EL (cell line): ENCODE measurements at places on chromosomes 11 and 22.
A peak's percentile ranks its signal among the peaks of the same experiment; 100 is the strongest.

DNA sequence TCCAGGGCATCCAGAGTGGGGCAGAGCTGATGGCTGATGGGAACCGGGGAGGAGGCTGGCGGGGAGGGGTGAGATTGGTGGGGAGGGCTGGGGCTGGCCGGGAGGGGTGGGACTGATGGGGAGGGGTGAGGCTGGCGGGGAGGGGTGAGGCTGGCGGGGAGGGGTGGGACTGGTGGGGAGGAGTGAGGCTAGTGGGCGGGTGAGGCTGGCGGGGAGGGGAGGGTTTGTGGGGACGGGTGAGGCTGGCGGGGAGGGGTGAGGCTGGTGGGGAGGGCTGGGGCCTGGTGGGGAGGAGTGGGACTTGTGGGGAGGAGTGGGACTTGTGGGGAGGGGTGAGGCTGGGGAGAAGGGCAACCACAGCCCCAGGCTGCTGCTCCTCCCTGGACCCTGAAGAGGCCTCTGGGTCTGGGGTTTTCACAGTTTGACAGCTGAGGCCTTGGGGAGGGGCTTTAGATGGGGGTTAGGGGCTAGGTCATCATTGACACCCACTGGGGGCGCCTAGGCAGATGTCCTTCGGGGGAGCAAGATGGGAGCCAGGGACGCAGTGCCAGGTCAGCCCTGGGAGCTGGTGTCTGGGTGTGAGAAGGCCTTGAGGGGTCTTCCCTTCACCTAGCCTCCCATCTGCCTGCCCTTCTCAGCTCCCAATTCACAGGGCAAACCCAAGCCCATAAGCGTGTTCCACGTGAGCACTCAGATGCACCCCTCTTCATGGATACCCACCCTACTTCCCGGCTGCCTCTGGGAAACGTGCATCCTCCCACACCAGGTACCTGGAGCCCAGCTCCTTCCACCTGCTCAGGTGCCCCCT, 26.7 kb downstream of the PARVG start:
- DNase-seq = no peak

GRCh38 chr11:134574425-134574824, 162.4 kb upstream of the B3GAT1 start:
- no peak for DNase-seq

DNA sequence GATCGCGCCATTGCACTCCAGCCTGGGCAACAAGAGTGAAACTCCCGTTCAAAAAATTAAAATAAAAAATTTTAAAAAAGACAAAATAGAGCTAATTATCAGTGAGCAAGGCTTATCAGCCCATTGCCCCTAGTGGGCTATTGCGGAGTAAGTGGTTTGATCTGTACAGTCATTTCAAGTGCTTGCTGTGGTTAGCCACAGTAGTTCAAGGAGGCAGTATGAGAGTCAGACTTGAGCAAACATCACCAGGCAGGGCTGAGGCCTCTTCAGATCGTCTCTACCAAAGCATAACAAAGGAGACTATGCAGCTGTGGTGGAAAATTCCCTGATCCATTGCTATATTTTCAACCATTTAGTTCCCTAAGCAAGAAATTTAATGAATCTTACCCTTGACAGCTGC, 4.3 kb upstream of the SBF2 start:
- DNase-seq = peak; percentile 89

- DNase-seq = no peak
Measured at GRCh38 chr11:64796757-64797541, 6.1 kb downstream of the MAP4K2 start.

GRCh38 chr11:128297805-128298204, 289.6 kb downstream of the ETS1 start:
- no peak for DNase-seq

- no peak for DNase-seq
Measured at GRCh38 chr11:20474882-20475517, 87.5 kb downstream of the PRMT3 start.

DNA sequence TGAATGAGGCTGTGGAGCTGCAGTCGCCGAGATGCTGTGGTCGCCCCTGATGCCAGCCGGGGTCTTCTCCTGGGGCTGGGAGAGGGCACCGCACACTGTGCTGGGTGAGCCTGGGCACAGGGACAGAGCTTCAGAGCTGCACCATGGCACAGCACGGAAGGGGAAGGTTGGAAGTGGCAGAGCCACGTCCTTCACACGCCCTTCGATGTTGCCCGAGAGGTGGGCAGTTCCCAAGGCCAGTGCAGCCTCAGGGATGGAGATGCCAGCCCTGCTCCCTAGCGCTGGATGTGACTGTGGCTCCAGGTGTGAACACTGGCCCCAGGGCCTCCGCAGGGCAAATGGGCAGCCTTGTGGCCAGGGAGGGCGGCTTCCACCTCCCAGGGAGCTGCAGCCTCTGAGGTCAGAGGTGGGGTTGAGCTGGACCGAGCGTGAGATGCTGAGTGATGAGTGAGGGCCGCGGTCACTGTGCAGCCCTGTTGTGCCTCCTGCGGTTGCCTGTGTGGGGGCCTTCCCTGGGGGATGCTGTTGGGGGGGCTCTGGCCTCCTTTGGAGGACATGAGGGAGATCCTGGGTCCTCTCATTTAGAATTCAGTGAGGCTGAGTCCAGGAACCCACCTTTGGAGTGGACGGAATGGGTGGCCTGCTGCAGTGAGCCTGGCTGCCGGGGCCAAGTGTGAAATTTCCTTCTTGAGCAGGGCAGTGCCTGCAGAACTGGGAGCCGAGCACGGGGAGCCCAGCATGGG, 1090.0 kb downstream of the BRD1 start:
- no peak for DNase-seq

- DNase-seq = no peak
Measured at GRCh38 chr22:45499746-45500145, 2.9 kb upstream of the FBLN1 start.

DNA sequence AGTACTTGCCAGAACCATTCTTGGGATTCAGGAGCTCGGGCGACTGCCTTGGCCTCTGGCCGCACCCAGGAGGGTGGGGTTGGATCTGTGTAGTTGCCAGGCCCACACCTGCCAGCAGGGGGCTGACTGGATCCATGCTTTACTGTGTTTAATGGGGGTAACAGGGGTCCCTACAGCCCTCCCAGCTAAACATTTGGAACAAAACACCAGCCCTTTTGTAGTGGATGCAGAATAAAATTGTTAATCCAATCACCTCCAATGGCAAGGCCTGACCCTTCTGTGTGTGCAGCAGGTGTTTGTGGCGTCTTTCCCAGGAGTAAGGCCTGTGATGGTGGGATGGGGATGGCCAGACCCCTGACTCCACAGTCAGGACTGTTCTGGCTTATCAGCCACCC, 22.5 kb downstream of the SUN2 start:
- DNase-seq = no peak

DNA sequence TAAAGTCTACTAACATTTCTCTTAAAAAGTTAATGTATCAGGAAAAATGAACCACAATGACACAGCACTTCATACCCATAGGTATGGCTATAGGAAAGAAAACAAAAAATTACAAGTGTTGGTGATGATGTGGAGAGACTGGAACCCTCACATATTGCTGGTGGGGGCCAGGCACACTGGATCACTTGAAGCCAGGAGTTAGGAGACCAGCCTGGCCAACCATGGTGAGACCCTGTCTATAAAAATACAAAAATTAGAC, 26.7 kb downstream of the TCF20 start:
- no peak for DNase-seq

DNA sequence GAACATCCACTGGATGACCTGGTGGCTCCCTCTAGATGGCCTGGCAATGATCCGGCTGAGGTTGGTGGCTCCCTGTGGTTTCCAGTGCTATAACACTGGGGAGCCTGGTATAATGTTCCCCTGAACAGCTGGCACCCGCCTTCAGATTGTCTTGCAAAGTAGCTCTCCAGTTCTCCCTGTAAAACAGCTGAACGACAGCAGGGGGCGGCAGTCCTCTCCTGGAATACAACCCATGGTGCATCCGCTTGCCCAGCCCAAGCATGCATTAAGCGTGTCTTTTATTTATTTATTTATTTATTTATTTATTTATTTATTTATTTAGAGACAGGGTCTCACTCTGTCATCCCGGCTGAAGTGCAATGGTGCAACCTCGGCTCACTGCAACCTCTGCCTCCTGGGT, 258.9 kb downstream of the BUD13 start:
- peak; percentile 44 for DNase-seq

DNA sequence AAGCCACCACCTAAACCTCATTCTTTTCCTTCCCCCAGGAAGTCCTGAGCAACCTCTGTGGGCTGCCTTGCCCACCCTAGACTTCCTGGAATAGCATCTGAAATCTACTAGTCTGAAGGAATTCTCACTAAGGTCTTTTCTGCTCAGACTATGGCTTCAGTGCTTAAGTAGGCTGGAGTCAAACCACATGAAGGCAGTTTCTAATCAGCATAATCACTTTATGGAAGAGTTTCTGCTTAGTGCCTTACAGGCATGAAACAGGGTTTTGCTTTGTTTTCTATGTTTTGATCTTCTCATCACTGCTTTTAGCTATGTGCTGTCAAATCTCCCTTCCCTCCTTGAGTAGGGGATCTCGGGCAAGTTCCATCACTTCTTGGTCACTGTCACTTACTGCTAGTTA, 117.7 kb downstream of the WT1 start:
- no peak for DNase-seq

DNA sequence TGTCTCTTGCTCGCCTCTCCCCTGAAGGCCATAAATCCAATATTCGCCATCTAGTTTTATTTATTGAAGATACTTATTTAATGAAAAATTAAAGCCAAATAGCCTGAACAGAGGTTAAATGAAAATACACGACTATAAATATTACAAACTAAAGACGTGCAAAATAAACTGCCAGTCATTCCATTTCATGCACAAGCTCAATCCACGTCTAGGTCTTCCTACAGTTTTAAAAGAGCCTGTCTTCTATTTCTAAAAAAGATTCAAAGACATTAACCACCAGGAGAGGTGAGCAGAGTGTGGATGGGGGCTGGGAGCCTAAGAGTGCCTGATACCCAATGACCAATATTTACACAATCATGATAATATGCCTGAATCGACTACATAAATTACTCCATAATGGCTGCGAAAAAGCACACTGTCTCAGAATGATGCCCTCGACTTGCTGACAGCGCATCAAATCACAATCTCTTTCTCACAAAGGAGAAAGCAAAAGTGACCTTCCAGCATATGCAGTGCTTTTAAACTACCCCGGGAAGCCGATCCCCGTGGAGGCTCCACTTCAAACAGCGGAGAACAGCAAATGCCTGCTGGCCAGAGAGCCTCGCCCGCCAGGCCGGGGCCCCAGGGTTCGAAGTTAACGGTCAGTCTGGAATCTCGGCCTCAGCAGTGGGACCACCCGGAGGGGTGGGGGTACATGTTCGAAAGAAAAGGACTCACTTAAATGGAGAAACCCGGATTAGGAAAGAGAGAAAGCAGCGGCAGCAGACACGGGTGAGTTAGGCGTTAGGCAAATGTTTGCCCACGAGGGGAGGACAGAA, 1.7 kb downstream of the FCHSD2 start:
- peak; percentile 54 for DNase-seq

GRCh38 chr11:74388678-74389327, 9.4 kb downstream of the PGM2L1 start:
- peak; percentile 54 for DNase-seq

DNA sequence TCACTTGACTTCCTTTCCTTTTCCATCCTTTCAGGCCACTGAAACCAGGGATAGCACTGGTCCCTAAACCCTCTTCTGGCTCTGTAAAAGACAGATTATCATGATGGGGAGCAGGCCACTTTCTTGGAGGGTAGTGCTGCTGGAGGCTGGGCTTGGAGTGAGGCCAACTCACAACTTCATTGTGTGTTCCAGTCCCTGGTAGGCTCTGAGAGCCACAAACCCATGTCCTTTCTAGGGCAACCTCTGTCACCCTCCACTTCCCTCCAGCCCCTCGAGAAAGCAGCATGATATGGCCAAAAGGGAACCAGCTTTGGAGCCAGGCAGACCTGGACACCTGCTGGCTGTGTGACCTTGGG, 2.3 kb downstream of the TKFC start:
- no peak for DNase-seq

- no peak for DNase-seq
Measured at GRCh38 chr11:802018-802617, 2.9 kb downstream of the PIDD1 start.

DNA sequence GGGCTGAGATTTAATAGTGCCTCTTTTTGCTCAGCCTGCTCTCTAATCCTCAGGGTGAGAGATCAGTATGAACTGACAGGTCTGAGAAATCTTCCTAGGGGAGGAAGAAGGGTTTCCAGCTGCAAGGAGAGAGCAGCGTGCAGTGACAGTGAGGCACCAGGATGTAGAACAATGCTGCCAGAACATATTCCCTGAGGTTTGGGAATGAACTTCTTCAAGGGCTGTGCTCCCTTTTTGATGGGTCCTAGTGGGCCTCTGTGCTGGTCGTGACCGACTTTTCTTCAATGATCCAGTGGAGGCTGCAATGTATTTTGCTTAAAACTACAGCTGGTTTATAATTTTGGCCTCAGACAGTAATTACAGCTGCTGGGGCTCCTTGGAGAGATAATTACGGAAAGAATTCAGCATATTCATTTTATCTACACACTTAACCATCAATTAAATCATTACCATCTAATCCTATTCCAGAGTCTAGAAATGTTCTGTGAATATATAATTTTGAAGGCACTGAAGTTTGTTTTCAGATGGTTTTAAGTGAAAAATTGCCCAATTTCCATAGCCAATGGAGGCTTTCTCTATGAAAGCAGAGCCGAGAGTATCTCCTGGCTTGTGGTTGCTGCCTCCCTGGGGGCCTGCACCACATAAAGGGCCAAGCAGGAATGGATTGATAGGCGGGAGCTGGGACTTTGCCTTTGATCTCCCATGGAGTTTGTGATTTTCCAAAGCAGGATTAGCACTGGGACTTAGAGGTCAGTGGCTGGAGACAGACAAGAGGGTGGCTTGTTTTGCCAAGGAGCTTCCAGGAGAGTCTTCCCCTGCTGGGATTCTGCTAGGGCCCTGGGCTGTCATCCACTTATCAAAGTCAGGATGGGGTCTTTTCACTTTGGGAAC, 41.0 kb upstream of the OLFML1 start:
- DNase-seq = no peak

DNA sequence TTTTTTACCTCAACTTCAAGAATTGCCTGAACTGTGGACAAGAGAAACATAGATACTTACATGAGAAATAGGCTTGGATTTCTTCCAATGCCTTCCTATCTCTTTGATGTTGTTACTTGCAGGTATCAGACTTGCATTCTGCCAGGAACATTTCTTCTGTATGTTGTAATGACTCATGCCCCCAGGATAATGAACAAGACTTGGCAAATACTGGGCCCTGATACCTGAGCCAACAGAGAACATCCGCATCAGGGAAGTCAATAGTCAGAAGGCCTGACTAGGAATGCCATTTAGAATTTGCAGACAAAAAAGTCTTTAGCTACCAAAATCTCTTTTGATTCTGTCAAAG, 273.7 kb upstream of the KIRREL3 start:
- no peak for DNase-seq

DNA sequence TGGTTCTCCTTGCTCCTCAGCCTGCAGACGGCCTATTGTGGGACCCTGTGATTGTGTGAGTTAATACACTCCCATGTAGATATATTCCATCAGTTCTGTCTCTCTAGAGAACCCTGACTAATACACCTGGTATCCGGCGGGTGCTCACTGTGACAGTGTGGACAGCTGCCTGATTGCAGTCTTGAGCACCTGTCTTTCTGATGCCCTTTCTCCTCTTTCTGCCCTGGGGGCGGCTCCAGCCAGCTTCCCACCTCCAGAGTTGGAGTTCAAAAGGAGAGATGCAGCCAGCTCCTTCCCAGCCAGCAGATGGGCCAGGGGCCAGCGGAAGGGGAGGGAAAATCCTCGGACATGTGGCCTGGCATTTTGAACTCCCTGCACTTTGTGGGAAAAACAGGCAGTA, 15.0 kb downstream of the SMIM38 start:
- DNase-seq = no peak
